Fibroblast of lung (primary cell): ENCODE measurements at places on chromosomes 1 and 21. TPM values are rescaled to one million over a fixed set of nuclear protein-coding genes. Genes with fewer than 3 reads are reported as not detected.
A peak's percentile ranks its signal among the peaks of the same experiment; 100 is the strongest.

DNA sequence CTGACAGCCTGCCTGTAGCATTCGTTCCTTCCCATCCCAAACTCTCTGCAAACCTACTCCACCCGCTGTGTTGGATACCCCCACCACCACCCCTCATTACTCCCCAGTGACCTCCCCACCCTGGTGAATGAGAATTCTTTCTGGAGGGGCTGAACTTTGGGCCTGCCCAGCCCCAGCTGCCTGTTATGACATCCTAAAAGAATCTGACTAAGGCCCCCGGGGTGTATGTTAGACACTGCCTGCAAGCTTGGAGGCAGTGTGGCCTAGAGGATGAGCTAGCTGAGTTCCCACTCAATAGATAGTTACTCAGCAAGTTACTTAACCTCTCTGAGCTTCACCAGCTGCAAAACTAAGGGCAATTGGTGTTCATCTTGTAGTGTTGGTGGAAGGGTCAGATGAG lies 110.2 kb upstream of the FGGY start:
- H3K4me3 ChIP-seq: no peak overlapping the region
- no peaks in the 10 kb centered on the region for H3K4me1 ChIP-seq
- no peaks in the 10 kb centered on the region for H3K27me3 ChIP-seq
- H3K36me3 ChIP-seq: no peaks in the 10 kb centered on the region
- peak; percentile 39 for DNase-seq

- no peak overlapping the region for H3K27ac ChIP-seq
- H3K4me1 ChIP-seq: peaks cover 2% of the 10 kb centered on the region
- no peaks in the 10 kb centered on the region for H3K27me3 ChIP-seq
- no peak overlapping the region for H3K4me3 ChIP-seq
These were observed 321.7 kb downstream of the HHAT start for GRCh38 chr1:210650403-210650802.

- H3K4me1 ChIP-seq: no peaks in the 10 kb centered on the region
- no peaks in the 10 kb centered on the region for H3K27me3 ChIP-seq
- H3K27ac ChIP-seq: no peak overlapping the region
- peak; percentile 12 for DNase-seq
- H3K4me3 ChIP-seq: no peak overlapping the region
These were observed 157.2 kb downstream of the S1PR1 start for GRCh38 chr1:101394041-101394440.

DNA sequence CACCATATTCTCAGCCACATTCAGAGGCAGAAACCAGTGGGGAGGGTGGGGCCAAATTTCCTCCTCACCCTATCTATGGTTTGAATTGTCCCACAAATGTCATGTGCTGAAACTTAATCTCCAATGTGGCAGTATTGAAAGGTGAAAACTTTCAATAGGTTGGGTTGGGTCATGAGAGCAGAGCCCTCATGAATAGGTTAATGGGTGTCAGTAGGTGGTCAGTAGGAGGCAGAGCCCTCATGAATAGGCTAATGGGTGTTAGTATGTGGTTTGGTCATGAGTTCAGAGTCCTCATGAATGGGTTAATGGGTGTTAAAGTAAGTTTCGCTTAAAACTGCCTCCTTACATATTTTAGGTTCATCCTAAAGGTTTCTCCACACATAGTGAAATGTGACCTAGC lies 170.0 kb downstream of the FCRL5 start:
- H3K36me3 ChIP-seq: no peaks in the 10 kb centered on the region
- no peak for DNase-seq
- peaks cover 5% of the 10 kb centered on the region for H3K27me3 ChIP-seq
- H3K27ac ChIP-seq: no peak overlapping the region
- no peaks in the 10 kb centered on the region for H3K4me1 ChIP-seq

SLC6A17 gene
- polyA plus RNA-seq: 0.09 and 0.14 TPM in 2 replicates

CFAP141 gene
- not detected in 2 replicates for polyA plus RNA-seq
